Naive B cell (primary cell): ENCODE measurements at places on chromosomes 7 and 10.

DNA sequence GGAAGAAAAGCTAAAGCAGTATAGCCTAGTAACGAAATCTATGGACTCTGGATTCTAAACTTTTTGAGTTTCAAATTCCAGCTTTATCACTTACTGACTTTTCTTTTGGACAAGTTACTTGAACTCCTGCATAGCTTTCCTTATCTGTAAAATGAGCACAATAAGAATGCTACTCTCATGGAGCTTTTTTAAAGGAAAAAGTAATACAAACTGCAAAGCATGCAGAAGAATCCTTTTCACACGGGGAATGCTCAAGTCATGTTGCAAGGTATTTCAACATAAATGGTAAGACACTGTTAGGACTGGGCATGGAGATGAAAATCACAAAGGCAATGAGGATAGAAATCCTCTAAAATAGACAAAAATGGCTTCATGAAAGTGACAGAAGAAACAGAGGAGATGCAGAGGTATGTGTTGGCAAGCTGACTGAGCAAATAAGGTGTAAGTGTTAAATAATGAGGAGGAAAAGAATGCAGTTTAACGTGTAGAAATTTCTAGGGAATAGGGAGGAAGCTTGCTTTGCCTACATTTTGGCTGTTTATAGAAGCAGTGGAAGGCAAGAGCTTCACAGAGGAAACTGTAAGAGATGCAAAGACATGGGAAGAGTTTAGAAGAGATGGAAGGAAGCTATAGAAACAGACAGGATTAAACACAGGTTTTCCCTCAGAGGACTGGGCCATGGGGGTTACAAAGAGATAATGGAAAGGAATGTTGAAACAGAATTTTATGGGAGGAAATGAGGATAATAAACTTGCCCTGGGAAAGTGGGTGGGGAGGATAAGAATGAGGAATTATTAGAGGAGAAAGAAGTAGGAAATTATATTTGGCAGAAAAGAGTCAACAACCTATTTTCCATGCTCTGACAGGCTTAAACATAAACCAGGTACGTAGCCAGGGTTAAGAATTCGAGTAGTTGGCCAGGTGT, 28.8 kb upstream of the SNX13 start:
- DNase-seq, result no peak

DNA sequence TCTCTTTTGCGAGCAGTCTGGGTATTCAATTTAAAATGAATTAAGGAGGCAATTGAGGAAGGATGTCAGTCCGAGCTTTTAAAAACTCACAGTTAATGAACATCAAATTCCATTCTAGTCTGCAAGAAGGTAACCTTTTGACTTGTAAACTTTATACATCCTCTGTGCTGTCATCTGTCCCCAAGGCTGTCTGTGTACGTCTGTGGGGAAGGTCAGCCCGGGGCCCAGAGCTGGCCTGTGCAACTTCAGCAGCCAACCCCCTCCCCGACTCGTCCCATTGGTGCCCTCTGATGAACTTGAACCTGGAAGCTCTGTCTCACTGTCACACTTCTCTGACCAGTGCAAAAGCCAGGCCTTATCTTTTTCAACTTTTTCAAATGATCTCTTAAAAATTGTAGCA, 80.3 kb downstream of the CCDC3 start:
- no peak for DNase-seq

DNA sequence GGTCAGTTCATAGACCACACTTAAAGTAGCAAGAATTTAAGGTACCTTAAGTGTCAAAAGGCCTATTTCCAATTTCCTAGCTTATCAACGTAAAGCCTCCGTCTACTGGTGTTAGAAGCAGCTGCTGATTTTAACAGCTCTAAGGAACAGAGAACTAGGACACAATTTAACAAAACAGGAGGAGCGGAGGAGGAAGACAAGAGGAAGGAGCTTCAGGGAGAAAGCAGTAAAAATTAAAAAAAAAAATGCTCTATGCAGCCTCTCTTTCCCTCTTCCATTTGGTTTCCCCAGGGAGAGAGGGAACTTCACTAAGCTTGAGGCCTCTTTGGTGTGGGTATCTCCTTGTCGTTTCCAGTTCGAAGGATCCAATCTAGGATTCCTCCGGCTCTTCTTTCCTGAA, 22.7 kb downstream of the ARHGAP21 start:
- no peak for DNase-seq

GRCh38 chr10:132977807-132978206, 35.4 kb upstream of the CFAP46 start:
- DNase-seq, result no peak

DNA sequence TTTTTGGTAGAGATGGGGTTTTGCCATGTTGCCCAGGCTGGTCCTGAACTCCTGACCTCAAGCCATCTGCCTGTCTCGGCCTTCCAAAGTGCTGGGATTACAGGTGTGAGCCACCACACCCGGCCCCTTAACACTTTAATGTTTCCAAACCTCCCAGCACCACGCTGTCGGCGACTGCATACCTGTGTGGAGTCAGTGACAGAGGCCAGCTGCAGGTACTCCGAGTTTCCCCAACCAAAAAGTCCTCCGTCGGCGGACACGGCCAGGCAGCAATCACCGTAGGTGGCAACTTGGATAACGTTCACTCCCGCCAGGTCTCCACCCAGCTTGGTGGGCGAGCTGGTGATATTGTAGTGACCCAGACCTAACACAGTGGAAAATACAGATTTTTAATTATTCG, 15.2 kb downstream of the RCC1L start:
- no peak for DNase-seq

DNA sequence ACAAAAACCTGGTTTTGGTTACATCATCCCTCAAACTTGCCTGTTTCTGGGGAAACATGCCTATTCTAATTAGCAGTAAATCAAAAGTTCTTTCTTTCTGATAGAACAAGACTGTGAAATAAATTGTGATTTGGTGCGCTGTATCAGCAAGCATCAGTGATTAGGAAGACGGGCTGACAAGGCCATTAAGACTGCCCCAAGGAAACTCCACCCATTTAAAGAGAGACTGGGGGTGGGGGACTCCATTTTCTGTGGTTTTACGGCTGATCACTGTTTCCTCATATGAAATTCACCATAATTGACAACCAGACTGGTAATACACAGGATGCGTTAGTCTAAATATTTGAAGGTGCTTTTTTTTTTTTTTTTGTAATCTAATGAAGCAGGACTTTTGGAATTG, 68.7 kb downstream of the MBL2 start:
- DNase-seq, result no peak

DNA sequence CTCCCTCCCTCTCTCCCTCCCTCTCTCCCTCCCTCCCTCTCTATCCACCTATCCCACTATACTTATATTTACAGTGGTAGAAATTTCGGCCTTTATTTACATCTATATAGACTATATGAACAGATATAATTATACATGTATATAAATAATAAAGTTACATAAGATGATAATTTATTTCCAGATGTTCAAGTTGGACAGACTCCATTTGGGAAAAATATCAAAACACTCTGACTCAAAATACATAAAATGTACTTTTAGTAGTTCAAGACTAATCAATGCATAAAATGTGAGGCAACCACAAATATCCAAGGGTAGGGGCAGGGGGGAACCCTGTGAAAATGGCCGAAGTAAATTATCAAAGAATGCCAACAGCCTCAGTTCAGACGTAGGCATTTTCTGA, 203.0 kb downstream of the FANK1 start:
- no peak for DNase-seq

DNA sequence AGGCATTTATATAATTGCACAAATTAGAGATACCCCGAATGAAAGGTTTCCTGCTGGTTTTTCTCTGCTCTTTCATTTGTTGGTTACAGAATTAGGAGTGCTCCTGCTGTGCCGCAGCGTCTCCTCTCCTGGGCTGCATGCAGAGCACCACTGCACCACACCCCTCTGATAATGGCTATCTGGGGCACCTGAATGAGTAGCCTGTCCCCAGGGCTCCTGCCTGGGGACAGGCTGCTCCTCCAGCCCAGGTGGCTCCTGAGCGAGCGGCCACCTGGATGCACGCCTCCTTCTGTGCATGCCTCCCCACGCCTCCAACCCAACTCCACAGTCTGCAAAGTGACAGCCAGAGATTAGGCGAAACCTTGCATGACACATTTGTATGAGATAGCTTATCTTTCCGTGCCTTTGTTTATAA, 242.6 kb upstream of the FZD8 start:
- DNase-seq, result no peak

DNA sequence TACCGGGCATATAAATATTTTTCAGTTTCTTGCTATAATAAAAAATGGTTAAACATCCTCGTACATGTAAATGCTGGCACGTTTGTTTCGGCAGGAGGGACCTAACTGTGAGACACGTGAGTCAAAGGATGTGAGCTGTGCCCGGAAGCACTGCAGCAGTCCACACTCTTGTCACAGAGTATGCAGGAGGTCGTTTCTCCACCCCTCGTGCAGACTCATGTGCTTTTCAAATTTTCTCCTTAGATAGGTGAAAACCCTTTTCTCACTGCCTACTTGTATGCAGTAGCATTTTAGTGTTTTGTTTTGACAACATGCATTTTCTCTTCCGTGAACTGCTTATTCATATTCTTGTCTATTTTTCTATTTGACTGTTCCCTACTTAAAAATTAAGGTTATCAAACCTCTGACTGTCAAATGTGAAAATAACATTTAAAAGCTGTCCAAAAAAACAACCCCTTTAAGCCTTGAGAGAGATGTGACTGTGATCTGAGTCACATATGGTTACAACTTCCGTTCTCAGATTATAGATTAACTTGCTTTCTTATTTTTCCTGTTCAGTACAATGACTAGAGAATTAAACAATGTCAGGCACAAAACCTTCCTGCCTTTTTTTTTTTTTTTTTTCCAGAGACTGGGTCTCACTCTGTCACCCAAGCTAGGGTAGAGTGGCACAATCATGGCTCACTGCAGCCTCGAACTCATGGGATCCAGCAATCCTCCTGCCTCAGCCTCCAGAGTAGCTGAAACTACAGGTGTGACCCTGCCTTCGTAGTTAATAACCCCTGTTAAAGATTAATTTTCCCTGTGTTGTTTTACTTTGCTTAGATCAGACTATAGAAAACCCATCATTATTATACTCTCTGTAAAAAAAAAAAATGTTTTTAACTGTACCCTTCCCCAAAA, 45.1 kb downstream of the DPY19L1 start:
- no peak for DNase-seq

DNA sequence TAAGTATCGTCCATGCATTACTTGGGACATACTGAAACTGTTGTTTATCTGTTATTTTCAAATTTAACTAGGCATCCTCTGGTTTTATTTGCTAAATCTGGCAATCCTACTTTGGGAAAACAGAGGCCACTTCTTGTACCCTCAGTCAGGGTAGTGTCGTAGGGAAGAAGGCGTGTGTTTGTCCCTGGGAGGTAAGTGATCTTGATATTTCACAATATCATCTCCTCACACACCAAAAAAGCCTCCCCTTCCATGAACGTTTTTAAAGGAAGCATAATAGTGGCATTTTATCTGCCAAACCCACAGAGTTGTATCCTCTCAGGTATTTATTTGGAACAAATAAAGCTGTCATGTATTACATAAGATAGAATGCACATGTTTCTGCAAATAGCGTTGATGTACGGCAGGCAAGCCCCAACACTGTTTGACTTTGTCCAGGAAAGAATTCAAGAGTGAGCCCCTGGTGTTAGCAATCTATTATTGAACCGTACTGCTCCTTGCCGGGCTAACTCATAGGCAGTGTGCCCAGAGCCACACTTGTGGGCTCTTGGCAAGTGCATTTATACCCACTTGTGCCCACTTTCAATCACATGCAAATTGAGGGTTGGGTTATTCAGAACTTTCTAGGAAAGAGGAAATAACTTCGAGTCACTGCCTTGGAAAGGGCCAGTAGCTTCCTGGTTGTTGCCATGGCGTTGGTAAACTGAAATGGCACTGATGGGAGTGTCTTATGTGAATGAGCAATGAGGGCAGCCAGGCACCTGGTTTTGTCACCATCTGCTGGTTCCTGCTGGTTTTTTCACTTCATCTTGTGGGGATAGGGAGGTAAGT, 266.0 kb downstream of the USP6NL start:
- DNase-seq, result peak; percentile 27

- DNase-seq, result no peak
Measured at GRCh38 chr10:77245953-77246352, 391.7 kb downstream of the KCNMA1 start.

DNA sequence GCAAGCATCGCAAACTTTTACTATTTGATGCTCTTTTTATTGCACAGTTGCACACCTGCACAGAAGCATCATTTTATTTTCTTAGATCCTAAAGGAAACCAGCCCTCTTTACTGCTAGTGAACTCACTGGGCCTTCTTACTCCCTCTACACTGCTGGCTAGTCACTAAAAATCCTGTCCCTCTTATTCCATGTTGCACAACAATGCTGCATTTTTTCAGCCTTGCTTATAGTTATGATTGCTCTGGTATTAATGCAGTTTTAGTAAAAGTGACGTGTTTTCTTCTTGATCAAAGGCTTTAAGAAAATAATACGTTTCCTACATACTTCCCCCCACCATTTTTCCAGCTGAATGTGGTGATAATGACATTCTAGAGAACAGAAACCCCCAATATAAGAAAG, 132.9 kb upstream of the FAM3C start:
- no peak for DNase-seq

- DNase-seq, result no peak
Measured at GRCh38 chr7:68434857-68435256, 1163.4 kb upstream of the AUTS2 start.

GRCh38 chr10:110646417-110647135, 2.4 kb downstream of the RBM20 start:
- no peak for DNase-seq

DNA sequence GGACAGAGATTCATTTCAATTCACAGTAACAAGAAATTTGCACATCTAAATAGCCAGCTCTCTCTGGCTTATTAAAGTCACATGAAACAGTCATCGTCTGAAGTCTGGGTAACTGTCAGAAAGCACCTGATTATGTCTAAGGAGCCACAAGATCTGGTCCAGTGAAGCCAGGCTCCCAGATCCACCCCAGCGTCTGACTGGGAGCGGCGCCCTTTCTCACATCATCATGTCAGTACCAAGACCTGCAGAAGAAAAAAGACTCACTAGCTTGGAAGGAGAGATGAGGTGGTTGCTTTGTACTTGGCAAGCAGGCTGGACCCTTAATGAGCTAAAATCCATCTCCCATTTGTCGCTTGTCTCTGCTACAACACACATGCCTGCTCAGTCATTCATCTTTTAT, 58.4 kb downstream of the VOPP1 start:
- DNase-seq, result no peak
